ENCODE measurements at places on chromosomes 2 and 18.

GRCh38 chr18:340044-340443 is 72.2 kb upstream of the THOC1 start:
- DNase-seq, result no peak

GRCh38 chr18:10661317-10661716 is 135.5 kb downstream of the NAPG start:
- no peak for DNase-seq

DNA sequence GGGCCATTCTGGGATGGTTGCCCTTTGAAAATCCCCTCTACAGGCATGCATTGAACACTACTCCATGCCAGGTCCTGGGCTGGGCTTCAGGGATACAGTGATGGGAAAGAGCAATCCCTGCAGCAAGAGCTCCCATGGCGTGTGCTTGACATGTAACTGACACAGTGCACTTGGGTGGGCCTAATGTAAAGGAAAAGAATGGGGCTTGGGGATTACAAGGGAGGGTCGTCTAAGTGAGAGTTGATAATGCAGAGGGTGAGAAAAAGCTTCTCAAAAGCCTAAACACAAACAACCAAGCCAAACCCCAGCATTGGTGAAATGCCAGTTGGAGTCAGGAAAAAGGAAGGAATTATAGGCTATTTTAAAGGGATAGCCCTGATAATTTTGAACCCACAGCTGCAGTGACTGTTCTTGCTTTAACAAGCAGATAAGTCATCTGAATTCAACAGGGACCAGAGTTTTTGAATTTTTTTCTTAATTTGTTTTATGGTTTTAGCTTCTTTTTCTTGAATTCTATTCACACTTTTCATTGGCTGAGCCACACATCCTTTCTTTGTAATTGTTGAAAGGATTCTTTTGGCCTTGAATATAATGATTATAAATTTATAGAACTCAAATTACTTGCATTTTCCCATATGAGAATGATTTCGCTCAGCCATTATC is 308.7 kb downstream of the LPIN1 start:
- DNase-seq, result no peak

GRCh38 chr2:112087346-112088020 is 32.4 kb downstream of the TMEM87B start:
- DNase-seq, result no peak

DNA sequence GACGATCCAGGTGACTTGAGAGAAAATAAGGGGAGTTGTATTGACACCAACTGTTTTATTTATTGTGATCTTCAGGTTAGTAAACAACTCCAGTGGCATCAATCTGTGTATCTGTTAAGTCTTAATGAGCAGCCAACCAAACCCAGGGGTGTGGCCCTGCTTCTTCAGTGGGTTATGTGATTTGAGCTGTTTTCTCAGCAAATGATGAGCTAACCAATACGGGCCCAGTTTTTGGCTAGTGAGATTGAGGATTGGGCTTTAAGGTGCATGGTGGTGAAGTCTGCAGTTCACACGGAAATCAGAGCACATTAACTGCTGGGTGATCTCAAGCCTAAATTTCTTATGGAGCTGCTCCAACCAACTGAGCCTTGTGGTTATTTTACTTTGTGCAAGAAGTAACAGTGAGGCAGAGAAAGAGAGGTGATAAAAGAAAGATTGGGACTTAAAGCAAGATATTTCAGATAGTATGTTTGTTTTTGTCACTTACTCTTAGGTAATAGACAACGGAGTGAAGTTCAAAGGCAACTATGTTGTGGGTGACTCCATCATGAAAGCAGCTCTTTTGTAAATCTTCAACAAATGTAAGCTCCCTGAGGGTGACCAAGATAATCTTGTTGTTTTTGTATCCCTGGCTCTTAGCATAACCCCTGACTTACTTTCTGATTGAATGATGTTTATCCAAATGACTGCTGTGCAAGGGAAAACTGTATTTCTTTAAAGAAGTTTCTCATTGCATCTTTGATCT is 2.4 kb downstream of the MTCL1 start:
- DNase-seq, result no peak

DNA sequence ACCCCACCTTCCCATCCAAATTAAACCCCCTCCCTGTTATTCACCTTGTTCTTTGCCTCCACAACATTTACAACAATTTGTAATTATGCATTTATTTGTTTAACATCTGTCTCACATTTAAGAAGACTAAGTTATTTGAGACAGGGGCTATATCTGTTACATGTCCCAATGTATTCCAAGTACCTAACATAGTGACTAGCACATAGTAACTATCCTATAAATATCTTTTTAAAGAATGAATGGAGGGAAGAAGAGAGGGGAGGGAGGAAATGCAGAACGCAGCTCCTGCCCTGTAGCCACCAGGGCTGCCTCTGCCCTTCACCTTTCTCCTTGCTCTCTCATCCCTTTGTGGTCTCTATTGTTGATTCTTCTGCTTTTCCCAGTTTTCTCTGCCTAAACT is 40.6 kb downstream of the HDHD2 start:
- no peak for DNase-seq

- DNase-seq, result no peak
These were observed 492 bp downstream of the CHRNA1 start for GRCh38 chr2:174763780-174764179.

DNA sequence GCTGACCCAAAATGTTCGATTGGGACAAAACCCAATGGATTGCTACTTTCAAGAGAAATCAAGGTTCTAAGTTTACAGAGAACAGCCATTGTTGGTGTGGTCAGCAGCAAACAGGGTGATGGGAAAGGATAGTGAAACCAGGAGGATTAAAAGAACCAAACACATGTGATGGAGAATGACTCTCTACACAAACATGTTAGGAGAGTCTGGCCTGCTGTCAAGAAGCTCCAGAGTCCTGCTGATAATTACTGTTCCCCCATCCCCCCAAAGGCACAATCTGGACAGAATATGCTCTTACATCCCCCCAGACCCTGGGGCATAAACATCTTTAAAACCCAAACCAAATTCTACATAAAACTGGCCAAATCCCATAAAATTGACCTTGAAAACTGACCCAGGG is 32.0 kb upstream of the ACYP2 start:
- DNase-seq, result no peak

GRCh38 chr2:71462056-71462605 is 8.8 kb downstream of the DYSF start:
- no peak for DNase-seq

DNA sequence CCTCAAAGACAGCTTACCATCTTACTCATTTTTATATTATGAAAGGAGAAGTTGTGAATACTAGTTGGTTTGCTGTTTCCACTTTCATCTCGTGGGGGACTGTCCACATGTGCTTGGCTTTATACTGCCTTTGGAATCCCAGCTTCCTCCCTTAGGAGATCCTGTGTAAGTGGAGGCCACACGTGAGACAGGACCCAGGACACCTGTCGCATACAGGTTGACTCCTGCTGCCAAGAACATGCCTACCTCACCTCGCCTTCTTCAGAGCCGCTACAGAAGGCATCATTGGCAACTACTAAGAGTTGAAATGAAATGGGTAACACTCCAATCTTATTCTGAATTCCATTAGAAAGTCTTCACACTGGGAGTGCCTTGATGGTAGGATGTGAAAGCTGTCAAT is 69.3 kb downstream of the PPP4R1 start:
- DNase-seq, result no peak

DNA sequence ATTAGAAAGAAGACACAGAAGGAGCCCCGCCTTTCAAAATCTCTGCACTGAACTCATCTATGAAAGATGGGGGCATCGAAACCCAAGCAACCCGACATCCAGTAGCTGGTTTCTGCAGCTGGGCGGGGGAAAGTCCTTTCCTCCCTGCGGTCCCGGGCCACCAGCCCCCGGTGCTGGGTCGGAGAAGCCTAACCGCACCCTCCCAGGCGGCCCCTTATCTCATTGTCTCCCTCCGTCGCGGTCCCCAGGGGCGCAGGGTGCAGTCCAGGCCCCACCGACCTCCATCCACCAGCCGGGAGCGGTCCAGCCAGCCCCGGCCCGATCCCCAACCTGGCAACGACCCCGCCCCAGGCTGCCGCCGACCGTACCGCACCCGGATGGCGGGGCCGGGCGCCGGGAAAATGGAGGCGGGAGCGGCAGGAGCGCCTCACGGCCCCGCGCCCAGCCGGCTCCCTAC is 452 bp downstream of the RAPH1 start:
- DNase-seq, result no peak

DNA sequence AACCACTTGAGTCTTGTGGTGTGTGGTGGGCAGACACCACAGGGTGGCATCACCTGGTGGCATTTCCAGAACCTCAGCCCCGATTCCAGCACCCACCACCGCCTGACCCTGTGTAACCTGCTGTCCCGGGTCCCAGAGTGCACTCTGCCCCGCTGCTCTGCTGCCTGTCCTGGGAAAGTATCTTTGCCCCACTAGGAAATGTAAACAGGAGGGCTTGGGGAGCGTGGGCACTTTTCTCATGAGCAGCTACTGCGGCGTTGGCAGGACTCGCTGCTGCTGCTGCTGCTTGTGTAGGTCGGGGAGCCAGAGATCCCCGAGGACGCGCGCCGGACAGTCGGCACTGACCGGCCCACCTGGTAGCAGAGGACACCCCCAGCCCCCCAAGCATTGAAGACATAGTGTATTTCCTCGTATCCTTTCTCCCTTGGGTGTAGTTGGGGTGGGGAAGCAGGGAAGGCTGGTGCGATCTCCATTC is 13.4 kb downstream of the DTYMK start:
- DNase-seq, result no peak

DNA sequence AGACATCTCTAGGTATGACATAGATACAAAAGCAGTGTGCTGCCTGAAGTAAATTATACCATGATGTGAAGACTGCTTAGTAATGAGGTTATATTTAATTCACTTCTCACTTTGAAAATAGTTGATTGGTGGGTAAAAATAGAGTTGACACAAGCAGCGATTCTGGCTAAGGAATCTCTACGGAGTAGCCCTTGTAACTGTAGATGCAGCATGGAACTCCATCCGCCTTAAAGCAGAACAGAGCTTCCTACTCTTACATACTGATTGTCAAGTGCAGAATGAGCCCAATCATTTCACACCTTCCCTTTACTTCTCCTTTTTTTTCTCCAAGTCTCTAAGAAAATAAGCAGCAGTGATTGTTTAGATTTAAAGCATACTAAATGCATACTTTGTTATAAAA is 1594.6 kb upstream of the SLC39A10 start:
- no peak for DNase-seq

DNA sequence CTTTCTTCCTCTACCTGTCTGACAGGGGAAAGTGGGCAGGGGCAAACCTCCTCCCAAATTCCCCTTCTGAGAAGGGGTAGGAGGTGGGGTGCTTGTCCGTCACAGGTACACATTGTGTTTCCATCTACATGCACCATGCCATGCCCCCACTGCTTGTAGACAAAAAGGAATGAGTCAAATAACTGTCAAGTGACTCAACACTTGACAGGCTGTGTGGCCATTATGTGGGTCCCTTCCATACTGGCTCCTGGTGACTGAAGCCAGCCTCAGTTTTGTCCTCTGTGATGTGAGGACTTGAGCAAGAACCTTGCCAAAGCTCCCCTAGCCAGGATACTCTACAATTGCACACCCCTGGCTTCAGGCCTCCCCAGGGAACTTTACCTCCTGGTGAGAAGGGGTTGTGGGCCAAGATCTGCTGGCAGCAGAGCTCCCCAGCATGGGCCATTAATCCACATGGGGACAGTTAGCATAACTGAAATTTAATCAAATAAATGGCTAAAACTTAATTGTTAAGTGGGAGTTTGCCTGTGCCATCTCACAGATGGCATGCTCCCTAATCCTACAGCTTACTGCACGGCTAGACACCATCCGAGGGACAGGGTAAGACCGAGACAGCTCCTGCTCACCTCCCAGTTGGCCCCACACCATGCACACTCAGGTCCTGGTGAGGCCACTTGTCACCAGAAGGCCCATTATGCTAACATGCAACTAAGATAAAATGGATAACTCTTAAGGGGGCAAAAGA is 140.2 kb downstream of the BCL11A start:
- no peak for DNase-seq

DNA sequence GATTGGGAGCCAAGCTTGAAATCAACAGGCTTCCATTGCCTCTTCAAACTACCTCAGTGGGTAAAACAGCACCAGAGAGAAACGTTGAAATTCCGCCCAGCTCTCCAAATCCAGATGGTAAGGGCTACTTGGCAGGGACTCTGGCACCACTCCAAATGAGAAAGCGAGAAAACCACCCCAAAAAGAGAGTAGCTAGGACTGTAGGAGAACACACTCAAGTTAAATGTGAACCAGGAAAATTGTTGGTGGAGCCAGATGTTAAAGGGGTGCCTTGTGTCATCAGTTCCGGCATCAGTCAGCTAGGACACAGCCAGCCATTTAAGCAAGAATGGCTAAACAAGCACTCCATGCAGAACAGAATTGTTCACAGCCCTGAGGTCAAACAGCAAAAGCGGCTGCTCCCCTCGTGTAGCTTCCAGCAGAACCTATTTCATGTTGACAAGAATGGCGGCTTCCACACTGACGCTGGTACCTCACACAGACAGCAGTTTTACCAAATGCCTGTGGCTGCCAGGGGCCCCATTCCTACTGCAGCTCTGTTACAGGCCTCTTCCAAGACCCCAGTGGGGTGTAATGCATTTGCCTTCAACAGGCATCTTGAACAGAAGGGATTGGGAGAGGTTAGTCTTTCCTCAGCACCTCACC is 167.3 kb downstream of the ASXL3 start:
- no peak for DNase-seq

- no peak for DNase-seq
These were observed 48.7 kb downstream of the ST3GAL5 start for GRCh38 chr2:85840091-85840490.

DNA sequence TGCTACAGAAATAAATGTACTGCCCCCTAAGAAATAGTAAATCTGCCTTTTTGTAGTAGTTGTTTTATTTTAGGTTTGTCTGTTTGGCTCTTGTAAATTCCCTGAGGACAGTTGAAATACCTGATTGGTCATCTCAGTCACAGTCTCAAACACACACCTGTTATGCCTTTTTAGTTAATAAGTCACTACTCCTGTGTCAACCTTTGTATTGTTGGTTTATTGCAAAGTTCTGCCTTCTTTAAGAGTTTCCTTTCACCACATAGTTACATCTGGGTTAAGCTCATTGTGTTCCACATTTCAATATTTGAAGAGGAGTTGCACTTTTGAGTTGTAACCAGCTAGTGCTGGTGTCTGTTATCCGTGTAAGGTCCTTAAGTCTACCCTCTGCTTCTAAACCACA is 198.7 kb downstream of the CCDC85A start:
- no peak for DNase-seq

- DNase-seq, result no peak
These were observed 8.3 kb upstream of the RBM43 start for GRCh38 chr2:151269798-151270568.

Measured in AG04449 (cell line).